Esophagus squamous epithelium (tissue), 5 donors: ENCODE measurements at places on chromosomes 1 and 21.

DNA sequence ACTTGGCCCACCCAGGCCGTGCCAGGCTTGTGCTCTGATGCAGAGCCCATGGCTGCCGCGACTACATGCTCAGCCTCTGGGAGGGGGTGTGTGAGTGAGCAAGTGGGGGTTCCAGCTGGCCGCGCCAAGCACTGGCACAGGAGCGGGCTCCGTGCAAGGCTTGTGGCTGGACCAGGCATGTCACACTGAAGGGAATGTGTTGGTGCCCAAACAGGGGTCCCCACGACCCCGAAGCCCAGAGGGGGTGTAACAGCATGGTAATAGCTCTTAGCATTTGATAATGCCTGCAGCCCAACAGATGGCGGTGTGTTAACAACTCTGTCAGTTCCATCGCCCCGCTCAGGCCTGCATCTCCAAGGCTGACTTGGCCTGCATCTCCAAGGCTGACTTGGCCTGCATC lies 38.3 kb upstream of the CD46 start:
- DNase-seq: no peak

GRCh38 chr1:229133811-229134210 lies 137.1 kb upstream of the RAB4A start:
- no peak for DNase-seq

DNA sequence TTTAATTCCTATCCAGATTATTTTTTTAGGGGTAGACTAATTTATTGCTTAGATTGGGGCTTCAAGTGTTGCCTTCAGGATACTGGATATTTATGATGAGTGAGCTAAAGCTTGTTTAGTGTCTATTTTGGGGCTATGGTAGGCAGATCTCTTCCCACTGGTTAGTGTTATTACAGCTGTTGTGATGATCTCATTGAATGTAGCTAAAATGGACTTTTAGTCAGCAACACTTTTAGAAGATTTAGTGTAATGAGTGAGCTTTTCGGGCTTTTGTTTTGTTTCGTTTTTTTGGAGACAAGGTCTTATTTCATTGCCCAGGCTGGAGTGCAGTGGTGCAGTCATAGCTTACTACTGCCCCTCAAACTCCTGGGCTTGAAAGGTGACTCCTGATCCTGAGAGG lies 14.2 kb downstream of the THRAP3 start:
- DNase-seq: no peak

DNA sequence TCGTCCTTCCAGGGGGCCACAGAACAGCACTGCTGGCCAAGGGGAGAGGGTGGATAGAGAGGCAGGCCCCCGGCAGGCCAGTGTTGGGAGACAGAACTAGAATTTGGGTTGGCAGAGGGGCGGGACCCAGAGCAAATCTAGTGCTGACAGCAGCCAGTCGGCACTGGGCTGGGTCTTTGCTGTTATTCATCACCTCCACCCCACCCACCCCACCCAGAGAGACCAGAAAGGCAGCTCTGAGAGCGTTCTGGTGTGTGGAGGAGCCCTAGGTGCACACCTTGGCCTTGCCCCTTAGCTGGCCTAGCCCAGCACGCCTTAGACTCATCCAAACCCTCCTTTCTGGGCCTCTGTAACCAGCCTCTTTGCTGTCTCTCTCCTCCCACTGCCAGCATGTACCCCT lies 6.4 kb upstream of the PKP1 start:
- DNase-seq: no peak

GRCh38 chr1:200912737-200913407 lies 18.2 kb downstream of the INAVA start:
- no peak for DNase-seq

- DNase-seq: no peak
Measured at GRCh38 chr1:116404699-116405098, 31.7 kb downstream of the ATP1A1 start.

DNA sequence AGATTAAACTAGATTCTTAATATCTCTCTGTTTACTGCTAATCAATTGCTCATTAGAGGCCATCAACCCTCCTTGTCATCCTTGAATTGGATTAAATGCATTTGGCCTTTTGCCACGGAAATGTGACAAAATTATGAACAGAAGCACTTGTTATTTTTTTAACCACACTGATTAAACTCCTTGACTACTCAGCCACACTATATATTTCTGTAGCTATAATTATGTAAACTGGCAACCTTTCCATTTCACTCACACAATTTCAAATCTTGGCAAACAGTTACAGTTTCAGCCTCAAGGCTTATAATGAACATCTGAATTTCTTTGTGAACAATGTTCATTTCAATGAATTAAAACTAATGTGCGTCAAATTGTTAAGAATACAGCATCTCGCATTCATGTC lies 10.1 kb downstream of the ADAMTS5 start:
- no peak for DNase-seq

DNA sequence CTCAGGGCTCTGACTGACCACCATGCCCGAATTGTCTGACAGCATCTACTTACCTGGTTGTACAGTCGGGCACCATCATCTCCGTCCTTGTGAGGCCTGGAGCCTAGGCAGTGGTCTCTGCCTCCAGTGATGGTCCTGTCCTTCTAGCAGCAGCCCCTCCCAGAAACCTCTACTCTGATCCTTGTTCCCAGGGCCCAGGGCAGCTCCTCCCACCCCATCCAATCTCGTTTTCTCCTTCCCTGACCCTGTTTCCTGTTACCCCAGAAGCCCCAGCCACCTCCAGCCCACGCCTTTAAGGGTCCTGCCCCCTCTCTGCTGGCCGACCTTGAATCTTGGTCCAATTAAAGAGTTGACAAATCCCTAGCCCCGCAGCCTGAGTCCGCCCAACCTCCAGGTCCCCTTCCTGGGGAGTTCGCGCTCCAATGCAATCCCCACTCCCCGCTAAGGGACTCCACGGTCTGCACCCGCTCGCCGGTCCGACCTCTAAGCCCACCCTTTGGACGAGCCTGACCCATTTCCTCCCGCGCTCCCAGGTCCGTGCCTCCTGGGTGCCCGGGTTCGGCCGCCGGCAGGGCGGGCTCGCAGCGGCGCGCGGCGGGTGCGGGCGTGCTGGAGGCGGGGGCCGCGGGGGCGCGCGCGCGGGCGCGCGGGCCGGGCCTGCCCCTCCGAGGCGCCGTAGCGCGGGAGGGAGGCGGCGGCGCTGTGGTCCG lies at the start of gene B4GALT2:
Gene B4GALT2 (plus strand): TSS at position 660 of the 710 bp plus-strand sequence. CDS start 1,951 bp downstream, outside the sequence.
- DNase-seq: no peak

DNA sequence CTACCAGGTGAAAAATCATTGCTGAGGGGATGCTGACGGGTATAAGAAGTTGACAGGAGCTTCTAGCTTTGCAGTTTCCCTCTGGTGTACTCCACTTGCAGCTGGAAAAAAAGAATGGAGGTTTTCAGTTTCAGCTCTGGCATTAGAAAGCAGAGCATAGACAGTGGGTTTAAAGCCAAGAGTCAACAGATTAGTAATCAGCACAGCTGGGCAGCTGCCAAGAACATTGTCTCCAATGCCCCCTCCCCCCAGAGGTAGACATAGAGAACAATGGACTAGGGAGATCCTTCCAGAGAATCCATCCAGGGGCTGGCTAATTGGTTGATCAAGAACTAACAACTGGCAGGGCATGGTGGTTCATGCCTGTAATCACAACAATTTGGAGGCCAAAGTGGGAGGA lies 10.1 kb upstream of the ZBTB8B start:
- DNase-seq: no peak

- DNase-seq: no peak
Measured at GRCh38 chr1:187070076-187070475, 241.3 kb downstream of the PLA2G4A start.

DNA sequence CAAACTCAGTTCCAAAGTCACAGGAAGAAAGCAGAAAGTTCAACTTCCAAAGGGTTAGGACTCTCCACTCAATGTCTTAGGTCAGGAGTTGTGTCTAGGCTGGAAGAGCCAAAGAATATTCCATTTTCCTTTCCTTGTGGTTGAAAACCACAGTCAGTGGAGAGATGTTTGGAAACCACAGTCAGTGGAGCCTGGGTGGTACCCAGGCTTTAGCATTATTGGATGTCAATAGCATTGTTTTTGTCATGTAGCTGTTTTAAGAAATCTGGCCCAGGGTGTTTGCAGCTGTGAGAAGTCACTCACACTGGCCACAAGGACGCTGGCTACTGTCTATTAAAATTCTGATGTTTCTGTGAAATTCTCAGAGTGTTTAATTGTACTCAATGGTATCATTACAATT lies 11.7 kb downstream of the ATF3 start:
- no peak for DNase-seq

- DNase-seq: no peak
Measured at GRCh38 chr21:17765207-17765606, 53.9 kb downstream of the C21orf91 start.

GRCh38 chr1:153261281-153262069 lies 2.0 kb downstream of the LORICRIN start:
- DNase-seq: no peak

DNA sequence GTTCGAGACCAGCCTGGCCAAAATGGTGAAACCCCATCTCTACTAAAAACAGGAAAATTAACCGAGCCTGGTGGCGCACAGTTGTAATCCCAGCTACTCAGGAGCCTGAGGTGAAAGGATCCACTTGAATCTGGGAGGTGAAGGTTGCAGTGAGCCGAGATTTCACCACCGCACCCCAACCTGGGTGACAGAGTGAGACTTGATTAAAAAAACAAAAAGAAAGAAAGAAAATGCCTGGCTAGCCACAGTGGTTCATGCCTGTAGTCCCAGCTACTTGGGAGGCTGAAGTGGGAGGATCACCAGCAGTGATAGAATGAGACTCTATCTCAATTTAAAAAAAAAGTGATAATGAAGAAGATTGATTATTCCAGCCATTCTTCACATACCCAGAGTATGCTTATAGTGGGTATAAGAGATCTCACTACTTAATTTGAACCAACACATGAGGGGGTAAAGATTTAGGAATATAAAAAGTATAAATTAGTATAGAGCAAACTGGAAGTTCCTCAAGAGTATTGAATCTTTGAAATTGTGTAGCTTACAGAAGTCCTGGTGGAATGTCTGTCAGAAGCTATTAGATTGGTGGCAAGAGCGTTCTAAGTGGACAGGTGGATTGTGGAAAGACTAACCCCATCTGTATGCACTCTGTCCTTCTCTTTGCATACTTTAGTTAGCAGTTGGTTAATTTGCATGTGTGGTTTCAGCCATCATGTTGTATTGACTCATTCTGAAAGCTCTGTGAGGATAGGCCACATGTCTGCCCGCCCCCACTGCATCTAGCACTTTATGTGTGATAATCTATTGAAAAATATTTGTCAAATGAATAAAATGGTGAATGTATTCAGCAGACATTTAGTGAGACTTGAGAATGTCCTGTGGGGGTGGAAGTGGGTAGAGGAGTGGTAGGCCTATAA lies 25.0 kb downstream of the RLF start:
- DNase-seq: no peak

GRCh38 chr21:42526379-42526727 lies 12.7 kb downstream of the SLC37A1 start:
- no peak for DNase-seq

- no peak for DNase-seq
Measured at GRCh38 chr1:99180915-99181314, 83.4 kb upstream of the PLPPR4 start.

DNA sequence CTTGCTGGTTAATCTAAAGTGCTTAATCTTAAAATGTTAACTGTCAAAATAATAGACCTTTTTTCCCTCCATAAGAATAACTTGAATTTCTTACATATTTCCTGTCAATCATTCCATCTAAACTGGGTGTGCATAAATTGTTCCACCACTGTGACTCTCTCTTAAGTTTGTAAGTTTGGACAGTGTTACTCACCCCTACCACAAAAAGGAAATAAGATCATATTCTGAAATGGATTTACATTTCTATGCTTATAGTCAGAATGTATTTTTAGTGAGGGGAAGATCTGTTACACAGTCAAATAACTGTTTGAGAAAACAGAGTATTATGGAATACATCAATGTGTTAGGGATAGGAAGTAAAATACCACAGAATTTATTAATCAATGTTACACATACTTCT lies 109.6 kb upstream of the DPYD start:
- DNase-seq: no peak

- DNase-seq: no peak
Measured at GRCh38 chr1:38360807-38361206, 314.2 kb upstream of the POU3F1 start.

DNA sequence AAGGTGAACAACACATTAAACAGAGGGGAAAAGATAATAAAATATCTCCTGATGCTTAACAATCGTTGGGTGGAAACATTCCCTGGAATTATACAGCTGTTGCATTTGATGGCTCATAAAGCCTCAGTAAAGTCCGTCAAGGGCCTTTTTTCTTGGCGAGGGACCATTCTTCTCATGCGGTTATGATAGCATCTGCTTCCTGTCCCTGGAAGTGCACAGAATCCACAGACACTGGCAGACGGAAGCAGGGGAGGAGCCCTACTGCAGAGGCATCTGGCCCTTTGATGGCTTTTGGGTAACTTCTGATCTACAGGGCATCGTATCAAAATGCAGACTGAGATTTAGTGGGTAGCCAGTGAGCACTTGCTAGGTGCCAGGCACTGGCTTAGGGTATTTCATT lies 286.9 kb downstream of the KIF26B start:
- no peak for DNase-seq

DNA sequence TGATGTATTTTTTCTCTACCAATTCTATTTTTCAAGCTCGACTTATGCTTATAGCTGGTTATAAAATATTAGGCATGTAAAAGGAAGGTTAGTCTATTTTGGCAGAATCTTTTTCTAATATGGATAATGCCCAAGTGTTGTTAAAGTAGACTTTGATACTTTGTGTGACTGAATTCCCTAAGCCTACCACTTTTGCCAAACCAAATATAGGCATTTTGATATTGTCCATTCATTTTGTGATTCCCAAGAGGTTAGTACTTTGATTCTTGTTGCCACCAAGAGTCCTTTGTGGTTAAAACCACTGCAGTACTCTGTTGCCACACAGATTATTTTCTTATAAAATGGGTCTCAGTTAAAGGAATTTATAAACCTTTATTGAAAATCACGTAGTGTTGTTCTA lies 4.2 kb downstream of the WDR3 start:
- no peak for DNase-seq

GRCh38 chr1:54518489-54518888 lies 29.5 kb upstream of the ACOT11 start:
- DNase-seq: no peak

GRCh38 chr1:9815150-9815549 lies 8.6 kb downstream of the CLSTN1 start:
- DNase-seq: no peak

DNA sequence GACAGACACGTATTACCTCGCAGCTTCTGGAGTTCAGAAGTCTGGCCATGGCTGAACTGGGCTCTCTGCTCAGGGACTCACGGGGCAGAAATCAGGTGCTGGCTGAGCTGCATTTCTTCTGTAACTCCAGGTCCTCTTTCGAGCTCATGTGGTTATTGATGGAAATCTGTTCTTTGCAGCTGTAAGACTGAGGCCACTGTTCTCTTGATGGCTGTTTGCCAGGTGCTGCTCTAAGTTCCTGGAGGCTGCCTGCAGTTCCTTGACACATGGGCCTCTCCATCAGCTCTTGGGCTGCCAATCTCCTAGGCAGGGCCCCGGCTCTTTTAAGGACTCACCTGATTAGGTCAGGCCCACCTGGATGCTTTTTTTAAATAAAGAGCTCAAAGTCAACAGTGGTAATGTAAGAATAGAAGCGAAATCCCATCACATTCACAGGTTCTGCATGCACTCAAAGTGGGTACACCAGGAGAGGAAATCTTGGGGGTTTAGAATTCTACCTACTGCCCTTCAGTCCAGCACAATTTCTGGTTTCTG lies 139.1 kb downstream of the KAZN start:
- DNase-seq: no peak

- no peak for DNase-seq
Measured at GRCh38 chr1:177340601-177341067, 169.9 kb downstream of the BRINP2 start.

- no peak for DNase-seq
Measured at GRCh38 chr1:193104907-193105820, at the start of gene GLRX2. TSS of gene GLRX2 (minus strand) at chr1:193105414. CDS start at chr1:193105382, 32 bp downstream.

- no peak for DNase-seq
Measured at GRCh38 chr1:193680247-193680923, 494.0 kb upstream of the B3GALT2 start.
